Stimulated activated CD4-positive, alpha-beta T cell treated with anti-CD3 and anti-CD28 coated beads, Interleukin-1b, Interleukin-23, amount 100 ng/mL, for 1 hour (primary cell): ENCODE measurements at places on chromosomes 7 and 10.
A peak's percentile ranks its signal among the peaks of the same experiment; 100 is the strongest.

GRCh38 chr10:91617072-91617609, 15.7 kb downstream of the PPP1R3C start:
- no peak for DNase-seq

- no peak for DNase-seq
Observed at GRCh38 chr7:84216472-84216871, 21.9 kb upstream of the SEMA3A start.

- DNase-seq = no peak
Observed at GRCh38 chr10:34526758-34527730, 288.1 kb downstream of the PARD3 start.

GRCh38 chr7:134432296-134433152, 26.4 kb downstream of the AKR1B1 start:
- peak; percentile 21 for DNase-seq

DNA sequence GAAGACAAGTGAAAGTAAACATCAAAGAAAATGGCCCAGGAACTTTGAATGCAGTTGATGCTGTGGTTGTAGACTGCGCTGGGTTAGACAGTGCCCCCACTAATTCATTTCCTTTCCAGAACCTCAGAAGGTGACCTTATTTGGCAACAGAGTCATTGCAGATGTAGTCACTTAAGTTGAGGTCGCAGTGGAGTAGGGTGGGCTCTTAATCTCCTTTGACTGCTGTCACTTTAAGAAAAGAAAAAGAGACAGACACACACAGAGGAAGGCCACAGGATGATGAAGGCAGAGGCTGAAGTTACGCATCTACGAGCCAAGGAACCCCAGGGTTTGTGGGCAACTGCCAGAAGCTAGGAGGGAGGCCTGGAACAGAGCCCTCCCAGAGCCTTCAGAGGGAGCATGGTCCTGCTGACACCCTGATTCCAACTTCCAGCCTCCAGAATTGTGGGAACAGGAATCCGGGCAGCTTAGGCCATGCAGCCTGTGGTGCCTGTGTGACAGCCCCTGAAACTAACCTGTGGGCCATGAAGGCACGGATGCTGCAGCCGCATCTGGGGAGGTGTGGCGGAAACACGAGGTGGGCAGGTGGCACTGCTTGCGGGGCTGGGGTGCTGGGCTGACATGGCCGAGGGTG, 107.6 kb downstream of the PRKAG2 start:
- DNase-seq = no peak

- no peak for DNase-seq
Observed at GRCh38 chr10:54702583-54703485, 98.2 kb downstream of the PCDH15 start.

DNA sequence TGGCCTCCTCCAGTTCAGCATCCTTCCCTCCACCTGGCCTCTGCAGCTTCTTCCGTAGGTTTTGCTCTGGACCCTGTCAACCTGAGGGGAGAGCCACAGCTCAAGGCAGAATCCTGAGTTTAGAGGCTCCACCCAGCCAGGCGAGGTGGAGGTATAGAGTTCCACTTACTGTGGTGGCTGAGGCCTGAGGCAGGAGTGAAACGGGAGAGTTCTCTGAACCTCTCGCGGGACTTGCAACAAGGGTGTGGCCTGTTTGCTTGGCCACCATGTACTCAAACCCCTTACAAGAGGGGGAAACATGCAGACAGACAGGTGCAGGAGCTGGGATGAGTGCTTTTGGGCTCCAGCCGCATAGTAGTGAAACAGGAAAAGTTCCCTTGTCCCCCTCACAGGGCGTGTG, 154.0 kb upstream of the C7orf33 start:
- no peak for DNase-seq

- DNase-seq = no peak
Observed at GRCh38 chr7:50660830-50661175, 95.6 kb upstream of the DDC start.

GRCh38 chr7:144575456-144575855, 172.0 kb upstream of the NOBOX start:
- DNase-seq = no peak

DNA sequence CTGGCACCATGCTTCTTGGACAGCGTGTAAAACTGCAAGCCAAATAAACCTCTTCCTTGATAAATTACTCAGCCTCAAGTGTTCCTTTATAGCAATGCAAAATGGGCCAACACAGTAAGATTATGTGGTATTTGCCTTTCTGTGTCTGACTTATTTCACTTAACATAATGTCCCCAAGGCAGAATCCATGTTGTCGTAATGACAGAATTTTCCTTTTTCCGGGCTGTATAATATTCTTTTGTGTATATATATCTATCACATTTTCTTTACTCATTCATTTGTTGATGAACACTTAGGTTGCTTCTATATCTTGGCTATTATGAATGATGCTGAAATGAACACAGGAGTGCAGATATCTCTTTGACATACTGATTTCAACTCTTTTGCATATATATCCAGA, 209.1 kb upstream of the PTER start:
- no peak for DNase-seq

- DNase-seq = no peak
Observed at GRCh38 chr7:118285358-118285757, 60.9 kb downstream of the ANKRD7 start.

DNA sequence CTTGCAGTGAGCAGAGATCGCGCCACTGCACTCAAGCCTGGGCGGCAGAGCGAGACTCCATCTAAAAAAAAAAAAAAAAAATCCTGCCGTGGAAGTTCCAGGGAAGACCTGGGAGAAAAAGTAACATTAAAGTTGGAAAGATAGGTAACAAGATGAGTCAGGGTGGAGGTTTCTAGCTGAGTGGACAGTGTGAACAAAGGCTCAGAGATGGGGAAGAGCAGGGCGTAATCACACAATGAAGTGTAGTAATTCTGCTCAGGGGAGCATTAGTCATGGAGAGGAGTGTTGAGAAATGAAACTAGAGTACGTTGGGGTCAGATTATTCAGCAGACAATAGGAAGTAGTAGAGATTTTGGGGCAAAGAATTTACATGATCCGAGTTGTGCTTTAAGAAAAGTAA, 21.6 kb upstream of the WASL start:
- DNase-seq = no peak

DNA sequence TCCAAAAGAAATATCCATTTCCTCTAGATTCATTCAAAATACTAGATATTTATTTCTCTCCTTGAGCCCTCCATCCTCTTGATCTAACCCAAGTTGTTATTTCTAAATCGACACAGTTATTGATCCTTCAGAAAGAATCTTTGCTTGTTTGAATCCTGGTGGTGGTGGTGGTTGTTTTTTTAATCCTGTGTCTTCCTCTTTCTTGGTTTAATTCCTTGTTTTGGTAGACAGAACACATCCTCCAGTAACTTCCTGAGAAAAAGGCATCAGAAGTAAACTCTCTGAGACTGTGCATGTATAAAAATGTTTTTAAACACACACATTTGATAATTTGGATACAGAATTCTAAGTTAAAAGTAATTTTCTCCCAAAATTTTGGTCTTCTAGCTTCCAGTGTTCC, 49.9 kb downstream of the SIRT1 start:
- DNase-seq = no peak

- no peak for DNase-seq
Observed at GRCh38 chr10:59323036-59323459, 39.3 kb downstream of the FAM13C start.

- no peak for DNase-seq
Observed at GRCh38 chr10:35448687-35449662, 112.7 kb downstream of the CCNY start.

DNA sequence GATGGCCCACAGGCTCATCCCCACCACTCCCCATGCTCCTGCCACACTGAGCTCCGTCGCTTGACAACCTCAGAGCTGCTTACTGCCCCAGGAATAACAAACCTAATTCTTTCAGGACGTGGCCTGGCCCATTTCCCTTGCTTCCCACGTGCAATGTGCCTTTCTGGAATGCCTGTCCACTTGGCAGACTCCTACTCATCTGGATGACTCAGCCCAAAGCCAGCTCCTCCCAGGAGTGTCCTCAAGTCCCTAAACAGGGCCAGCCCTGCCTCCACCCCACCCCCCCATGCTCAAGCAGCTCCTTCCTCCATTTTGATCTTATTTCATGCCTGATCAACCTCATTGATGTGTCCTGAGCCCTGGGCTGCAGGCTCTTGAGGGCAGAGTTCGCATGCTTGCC, 164.9 kb upstream of the RNF32 start:
- DNase-seq = no peak

DNA sequence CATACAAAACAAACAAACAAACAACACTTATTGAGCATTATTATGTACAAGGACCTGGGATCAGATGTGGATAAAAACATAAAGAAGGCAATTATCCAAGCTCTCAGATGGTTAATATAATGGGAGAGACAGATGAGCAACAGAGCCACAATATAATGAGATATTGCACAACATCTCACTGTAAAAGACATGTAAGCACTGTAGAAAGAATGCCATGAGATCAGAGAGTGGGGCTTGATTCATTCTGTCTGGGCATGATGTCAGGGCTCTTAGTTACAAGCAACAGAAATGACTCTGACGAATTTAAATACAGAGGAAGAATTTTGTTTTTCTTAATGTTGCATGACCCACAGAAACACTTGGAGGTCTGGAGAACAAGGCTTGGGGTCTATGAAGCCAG, 164.7 kb upstream of the PLXDC2 start:
- no peak for DNase-seq

DNA sequence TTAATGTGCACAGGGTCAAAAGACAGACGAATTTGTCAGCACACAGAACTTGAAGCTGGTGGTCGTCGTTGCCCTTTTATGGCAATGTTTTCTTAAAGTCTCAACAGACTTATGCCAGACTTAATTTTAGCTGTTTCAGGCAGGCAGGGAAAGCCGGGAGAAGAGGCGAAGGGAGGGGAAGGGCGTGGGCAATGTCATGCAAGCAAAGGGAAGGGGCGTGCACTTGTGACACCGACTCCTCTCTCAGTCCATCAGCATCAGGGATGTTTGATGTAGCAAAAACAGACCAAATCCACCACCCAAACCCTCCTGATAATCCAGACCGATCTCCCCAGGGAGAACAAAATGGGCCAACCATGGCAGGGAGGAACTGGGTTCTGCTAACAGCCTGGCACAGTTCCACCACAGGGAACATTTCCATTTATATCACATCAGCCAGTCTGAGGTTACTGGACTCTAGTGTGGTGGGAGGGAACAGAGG, 118.1 kb upstream of the RHEB start:
- no peak for DNase-seq

- no peak for DNase-seq
Observed at GRCh38 chr7:47577321-47577919, 4.5 kb downstream of the TNS3 start.

DNA sequence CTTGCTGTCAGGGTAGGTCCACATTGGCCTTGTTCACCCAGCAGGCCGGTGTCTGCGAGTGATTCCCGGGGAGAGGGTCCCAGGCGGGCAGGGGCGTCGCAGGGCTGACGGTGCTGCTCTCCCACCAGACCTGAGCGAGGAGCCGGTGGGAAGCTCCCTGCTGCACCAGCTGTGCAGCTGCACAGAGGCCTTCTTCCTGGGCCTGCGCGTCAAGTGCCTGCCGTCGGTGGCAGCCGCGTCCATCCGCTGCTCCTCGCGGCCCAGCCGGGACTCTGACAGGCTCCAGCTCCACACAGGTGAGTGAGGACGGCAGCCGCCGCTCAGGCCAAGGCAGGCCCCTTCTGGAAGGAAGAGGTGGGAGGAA, 14.6 kb downstream of the AMZ1 start:
- no peak for DNase-seq

DNA sequence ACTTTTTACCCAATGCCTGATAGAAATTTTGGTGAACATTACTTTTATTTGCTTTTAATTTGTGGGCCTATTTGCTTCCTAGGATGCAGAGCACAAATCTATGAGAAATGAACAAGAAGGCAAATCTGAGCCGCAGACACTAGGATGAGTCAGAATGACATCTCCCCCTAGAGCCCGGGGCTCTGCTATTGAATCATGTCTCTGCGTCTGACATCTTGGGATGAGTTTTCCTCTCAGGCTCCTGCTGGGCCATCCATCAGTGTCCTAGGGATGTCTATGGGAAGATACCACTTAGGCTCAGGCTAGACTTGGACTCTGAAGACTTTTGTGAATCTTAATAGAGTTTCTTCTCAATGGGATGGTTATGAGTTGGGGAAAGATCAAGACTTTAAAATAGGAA, 157.3 kb upstream of the MTPN start:
- no peak for DNase-seq

DNA sequence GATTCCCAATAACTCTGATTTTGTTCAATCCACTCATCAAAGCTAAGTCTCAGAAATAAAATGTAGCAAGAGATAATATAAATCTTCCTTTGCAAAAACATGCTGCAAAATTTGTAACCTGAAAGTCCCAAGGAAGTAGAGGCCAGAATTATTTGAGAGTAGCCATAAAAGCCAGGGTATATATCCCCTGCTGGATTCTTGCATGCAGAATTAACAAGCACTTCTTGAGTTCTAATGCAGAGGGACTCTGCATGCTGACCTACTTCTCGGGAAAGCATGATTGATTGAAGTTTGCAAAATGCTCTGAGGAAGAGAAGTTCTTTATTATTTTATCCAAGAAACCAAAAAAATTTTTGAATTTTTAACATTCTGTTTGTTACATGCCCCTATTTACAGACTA, 121.6 kb downstream of the THSD7A start:
- DNase-seq = no peak

DNA sequence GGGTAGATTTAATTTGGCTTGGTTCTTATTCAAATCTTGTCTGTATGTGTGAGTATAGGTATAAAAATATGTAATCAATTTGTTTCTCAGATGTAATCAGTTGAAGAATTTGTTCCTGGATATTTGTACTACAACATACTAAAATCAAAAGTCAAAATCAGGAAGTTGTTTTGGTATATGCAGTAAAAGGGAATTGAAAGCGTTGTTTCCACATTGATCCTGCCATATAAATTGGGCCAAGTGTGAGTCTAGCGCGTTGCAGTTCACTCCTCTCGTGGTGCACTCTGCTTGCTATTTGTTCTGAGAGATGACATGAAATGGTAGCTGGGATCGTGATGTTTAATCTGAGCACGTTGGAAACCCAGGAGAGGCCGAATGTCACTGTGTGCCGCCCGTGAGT, 55.9 kb downstream of the SHH start:
- no peak for DNase-seq

- peak; percentile 10 for DNase-seq
Observed at GRCh38 chr10:103692436-103692951, 162.9 kb downstream of the SH3PXD2A start.

GRCh38 chr10:95211606-95212279, 17.7 kb downstream of the ACSM6 start:
- no peak for DNase-seq
